ENCODE measurements at places on chromosomes 6 and 20.

DNA sequence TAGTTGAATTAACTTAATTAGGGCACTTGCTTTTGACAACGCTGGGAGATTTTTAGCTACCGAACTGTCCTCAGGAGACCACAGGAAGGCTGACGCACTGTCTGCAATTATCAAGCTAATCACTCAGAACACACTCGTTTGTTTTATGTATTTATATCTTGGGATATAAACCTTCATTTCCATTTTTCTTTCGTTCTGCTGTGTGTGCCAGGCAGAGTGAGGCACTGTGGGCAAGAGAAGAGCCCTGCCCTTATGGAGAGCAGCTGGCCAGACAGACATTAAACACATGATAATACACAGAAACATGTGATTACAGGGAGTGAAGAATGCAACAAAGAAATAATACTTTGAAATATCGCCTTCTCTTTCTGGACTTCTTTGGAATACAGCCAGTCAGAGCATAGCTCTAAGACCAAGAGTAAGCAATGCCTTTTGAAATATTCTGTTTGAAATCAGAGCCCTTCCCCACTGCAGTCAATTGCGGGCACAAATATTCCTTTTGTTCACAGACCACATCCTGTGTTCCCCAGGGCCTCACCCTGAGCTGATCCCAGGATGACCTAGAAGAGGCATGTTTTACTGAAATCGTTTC, 96.8 kb downstream of the ANKRD60 start:
- no peak overlapping the region for H3K27ac ChIP-seq
- DNase-seq, result no peak
- no peaks in the 10 kb centered on the region for H3K36me3 ChIP-seq
- H3K4me3 ChIP-seq, result no peak overlapping the region

GRCh38 chr6:93272211-93272610, 147.1 kb downstream of the EPHA7 start:
- H3K27me3 ChIP-seq, result no peaks in the 10 kb centered on the region
- H3K36me3 ChIP-seq, result no peaks in the 10 kb centered on the region
- H3K27ac ChIP-seq, result no peak overlapping the region
- peaks cover 4% of the 10 kb centered on the region for H3K4me1 ChIP-seq
- no peak overlapping the region for H3K4me3 ChIP-seq

GRCh38 chr6:124132256-124132655, 328.6 kb downstream of the NKAIN2 start:
- H3K4me3 ChIP-seq, result no peak overlapping the region
- H3K4me1 ChIP-seq, result no peaks in the 10 kb centered on the region
- no peak for DNase-seq

GRCh38 chr6:148423133-148423532, 80.5 kb downstream of the SASH1 start:
- H3K4me3 ChIP-seq, result no peak overlapping the region
- H3K27me3 ChIP-seq, result no peaks in the 10 kb centered on the region
- peaks cover 3% of the 10 kb centered on the region for H3K4me1 ChIP-seq
- no peaks in the 10 kb centered on the region for H3K36me3 ChIP-seq

- H3K27me3 ChIP-seq, result no peaks in the 10 kb centered on the region
- H3K36me3 ChIP-seq, result peaks cover 12% of the 10 kb centered on the region
- no peak overlapping the region for H3K27ac ChIP-seq
- no peak overlapping the region for H3K4me3 ChIP-seq
- no peak for DNase-seq
Measured at GRCh38 chr6:157877573-157878438, 54.8 kb downstream of the SNX9 start.

DNA sequence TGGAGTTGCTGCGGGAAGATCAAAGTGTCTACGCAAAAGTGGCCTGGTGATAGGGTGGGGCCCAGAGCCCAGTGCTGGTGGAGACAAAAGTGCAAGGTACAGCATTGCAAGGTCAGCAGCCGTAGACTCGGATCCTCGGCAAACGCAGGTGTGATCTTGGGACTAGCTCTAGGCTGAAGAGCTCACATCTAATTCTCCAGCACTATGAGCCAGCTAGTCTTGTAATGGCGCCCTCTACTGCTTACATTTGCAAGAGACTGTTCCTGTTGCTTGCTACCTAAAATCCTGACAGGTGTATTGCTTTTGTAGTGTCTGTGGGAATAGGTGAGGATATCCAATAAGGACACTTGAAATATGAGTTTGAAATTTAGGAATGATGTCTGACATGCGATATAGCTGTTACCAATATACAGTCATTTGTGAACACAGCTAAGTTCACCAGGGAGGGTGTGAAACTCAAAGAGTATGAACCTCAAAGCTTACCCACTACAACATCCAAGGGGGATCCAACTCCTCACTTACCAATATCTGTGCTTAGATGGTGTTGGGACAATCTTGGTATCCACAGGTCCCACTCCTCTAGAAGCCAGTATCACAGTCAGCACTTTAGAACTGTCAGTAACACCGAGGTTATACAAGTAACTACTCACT, 58.4 kb downstream of the PDE7B start:
- H3K4me3 ChIP-seq, result no peak overlapping the region
- peak; percentile 60 for DNase-seq
- peaks cover 1% of the 10 kb centered on the region for H3K4me1 ChIP-seq
- no peak overlapping the region for H3K27ac ChIP-seq
- no peaks in the 10 kb centered on the region for H3K36me3 ChIP-seq
- H3K27me3 ChIP-seq, result no peaks in the 10 kb centered on the region

DNA sequence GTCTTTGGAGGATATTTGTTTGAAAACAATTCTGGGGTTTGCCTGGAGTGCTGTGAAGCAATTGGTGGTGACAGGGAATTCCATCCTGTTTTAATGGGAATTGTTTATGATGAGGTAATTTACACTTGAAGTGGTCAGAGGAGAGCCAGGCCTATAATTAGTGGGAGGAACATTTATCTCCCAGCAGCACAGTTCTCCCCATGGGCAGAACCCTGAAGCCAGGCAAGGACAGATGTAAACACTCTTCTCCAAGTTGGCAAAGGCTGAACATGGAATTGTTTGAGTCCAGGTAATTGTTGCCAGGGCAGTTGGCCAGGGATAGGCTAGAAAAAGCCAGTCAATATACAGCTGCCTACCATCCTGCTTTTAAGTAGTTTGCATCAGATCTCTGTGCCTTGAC, 789.7 kb downstream of the FRK start:
- no peak overlapping the region for H3K4me3 ChIP-seq
- no peaks in the 10 kb centered on the region for H3K27me3 ChIP-seq
- no peak for DNase-seq
- no peaks in the 10 kb centered on the region for H3K4me1 ChIP-seq

DNA sequence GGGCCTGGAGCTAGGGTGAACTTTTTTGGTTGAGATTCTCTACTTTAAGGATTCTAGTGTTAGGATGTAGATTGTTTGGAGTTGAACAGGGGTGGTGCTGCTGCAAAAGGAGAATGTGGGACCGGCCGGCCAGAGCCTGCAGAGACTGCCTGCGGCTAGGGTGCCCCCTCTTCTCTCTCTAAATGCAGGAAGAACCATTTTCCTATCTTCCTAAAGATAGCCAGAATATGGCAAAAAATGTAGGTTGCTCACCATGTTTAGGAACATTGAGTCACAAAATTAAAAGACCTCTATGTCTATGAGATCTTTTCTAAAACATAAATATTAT, 39.5 kb downstream of the BICRAL start:
- H3K36me3 ChIP-seq, result no peaks in the 10 kb centered on the region
- no peak overlapping the region for H3K27ac ChIP-seq
- no peak for DNase-seq

DNA sequence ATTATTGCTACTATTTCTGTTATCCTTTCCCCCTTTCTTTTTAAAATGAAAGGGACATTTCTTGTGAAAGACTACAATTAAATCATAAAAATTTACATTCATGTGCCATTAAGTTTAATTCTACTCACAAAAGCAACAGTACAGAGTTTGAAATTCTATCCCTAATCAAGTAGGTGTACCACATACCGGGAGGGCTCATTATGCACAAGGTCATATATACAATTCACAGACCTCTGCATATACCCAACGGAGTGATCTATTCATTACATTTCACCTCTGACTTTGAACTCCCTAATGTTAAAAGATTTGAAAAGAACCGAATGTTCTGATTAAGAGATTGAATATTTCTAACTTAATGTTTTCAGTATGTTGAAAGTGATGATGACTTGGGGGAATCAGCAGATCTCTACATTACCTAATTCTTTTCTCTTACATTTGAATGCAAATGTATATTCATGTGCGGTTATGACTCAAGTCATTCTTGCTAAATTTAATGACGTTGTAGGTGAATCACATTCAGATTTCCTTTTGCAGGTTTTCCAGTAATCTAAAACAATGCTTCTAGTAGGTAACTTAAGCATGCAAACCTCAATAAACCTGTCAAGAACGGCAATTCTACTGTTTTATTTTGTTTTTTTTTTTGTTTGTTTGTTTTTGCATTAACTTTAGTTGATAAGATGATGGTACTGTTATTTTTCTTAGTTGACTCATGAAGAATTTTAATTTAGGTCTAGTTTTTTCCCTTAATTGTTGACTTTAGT, 7.3 kb downstream of the EYA4 start:
- H3K4me3 ChIP-seq, result no peak overlapping the region
- no peaks in the 10 kb centered on the region for H3K4me1 ChIP-seq
- DNase-seq, result no peak
- H3K27me3 ChIP-seq, result peaks cover 3% of the 10 kb centered on the region
- H3K36me3 ChIP-seq, result no peaks in the 10 kb centered on the region

Data from neuronal stem cell (in vitro differentiated cells).